PC-9 (cell line): ENCODE measurements at places on chromosomes 12 and 14. TPM values are rescaled to one million over a fixed set of nuclear protein-coding genes. Genes with fewer than 3 reads are reported as not detected.

- no peak overlapping the region for H3K4me3 ChIP-seq
- H3K27ac ChIP-seq = no peak overlapping the region
- no peak for DNase-seq
- H3K27me3 ChIP-seq = no peaks in the 10 kb centered on the region
- H3K4me1 ChIP-seq = 0 out of 2 replicates have a peak, but pooled peaks cover 4% of the 10 kb centered on the region
Measured at GRCh38 chr12:10457760-10458159, 4.6 kb upstream of the KLRC1 start.

GRCh38 chr12:61504396-61505080, 755.7 kb upstream of the USP15 start:
- H3K4me1 ChIP-seq = no peaks in the 10 kb centered on the region
- H3K27ac ChIP-seq = no peak overlapping the region
- H3K4me3 ChIP-seq = no peak overlapping the region
- H3K27me3 ChIP-seq = no peaks in the 10 kb centered on the region
- DNase-seq = no peak
- no peaks in the 10 kb centered on the region for H3K36me3 ChIP-seq

- no peak for DNase-seq
- H3K27ac ChIP-seq = no peak overlapping the region
- H3K36me3 ChIP-seq = no peaks in the 10 kb centered on the region
- H3K4me1 ChIP-seq = no peaks in the 10 kb centered on the region
- no peak overlapping the region for H3K4me3 ChIP-seq
Measured at GRCh38 chr14:34164162-34164864, 213.4 kb upstream of the EGLN3 start.

DNA sequence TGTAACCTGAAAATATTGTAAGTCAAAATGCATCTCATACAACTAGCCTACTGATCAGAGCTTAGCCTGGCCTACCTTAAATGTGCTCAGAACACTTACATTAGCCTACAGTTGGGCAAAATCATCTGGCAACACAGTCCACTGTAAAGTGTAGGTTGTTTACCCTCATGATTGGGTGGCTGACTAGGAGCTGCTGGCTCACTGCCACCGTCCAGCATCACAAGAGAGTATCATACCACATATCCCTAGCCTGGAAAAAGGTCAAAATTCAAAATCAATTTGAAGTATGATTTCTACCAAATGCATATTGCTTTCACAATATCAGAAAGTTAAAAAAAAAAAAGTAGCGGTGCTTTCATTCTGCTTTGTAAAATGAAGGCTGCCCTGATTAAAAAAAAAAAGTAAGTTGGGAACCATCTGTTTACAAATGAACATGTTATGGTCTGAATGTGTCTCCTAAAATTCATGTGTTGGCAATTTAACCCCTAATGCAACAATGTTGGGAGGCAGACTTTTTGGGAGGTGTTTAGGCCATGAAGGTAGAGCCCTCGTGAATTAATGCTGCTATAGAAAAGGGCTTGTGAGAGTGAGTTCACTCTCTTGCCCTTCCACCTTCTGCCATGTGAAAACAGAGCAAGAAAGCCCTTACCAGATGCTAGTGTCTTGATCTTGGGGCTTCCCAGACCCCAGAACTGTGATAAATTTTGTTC, 211.8 kb downstream of the PPM1H start:
- no peaks in the 10 kb centered on the region for H3K27me3 ChIP-seq
- H3K27ac ChIP-seq = peak overlapping the region; percentile 99
- 0 out of 2 replicates have a peak, but pooled peaks cover 10% of the 10 kb centered on the region for H3K36me3 ChIP-seq
- peaks cover 69% of the 10 kb centered on the region for H3K4me1 ChIP-seq

GRCh38 chr12:69840727-69841126, 15.7 kb downstream of the MYRFL start:
- H3K27ac ChIP-seq = no peak overlapping the region
- no peak overlapping the region for H3K4me3 ChIP-seq
- H3K27me3 ChIP-seq = no peaks in the 10 kb centered on the region
- DNase-seq = no peak
- H3K4me1 ChIP-seq = no peaks in the 10 kb centered on the region

DNA sequence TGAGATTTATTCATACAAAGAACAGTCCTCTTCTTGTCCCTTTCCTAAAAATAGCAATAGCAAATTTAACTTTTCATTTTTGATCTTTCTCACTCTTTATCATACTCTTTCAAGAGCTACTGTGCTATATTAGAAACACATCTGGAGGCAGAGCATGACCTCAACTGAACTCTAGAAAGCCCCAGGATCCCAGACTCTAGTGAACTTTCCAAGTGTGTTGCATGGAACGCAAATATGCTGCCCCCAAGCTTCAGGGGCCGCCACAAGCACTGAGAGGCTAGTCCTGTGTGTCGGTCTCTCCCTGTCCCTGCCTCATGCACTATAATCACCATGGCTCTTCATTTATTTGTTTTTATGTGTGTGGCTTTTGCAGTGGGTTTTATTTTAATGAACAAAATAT, 38.7 kb upstream of the ZNF641 start:
- H3K4me3 ChIP-seq = no peak overlapping the region
- no peak overlapping the region for H3K27ac ChIP-seq
- H3K4me1 ChIP-seq = no peaks in the 10 kb centered on the region
- H3K36me3 ChIP-seq = no peaks in the 10 kb centered on the region
- no peak for DNase-seq
- peaks cover 55% of the 10 kb centered on the region for H3K27me3 ChIP-seq

GRCh38 chr14:54050759-54051158, 94.1 kb upstream of the BMP4 start:
- no peaks in the 10 kb centered on the region; the same call in 1 of the 2 replicates for H3K4me1 ChIP-seq
- H3K4me3 ChIP-seq = no peak overlapping the region
- no peak overlapping the region for H3K27ac ChIP-seq
- DNase-seq = no peak

- H3K36me3 ChIP-seq = no peaks in the 10 kb centered on the region
- H3K4me3 ChIP-seq = no peak overlapping the region
- H3K4me1 ChIP-seq = no peaks in the 10 kb centered on the region
- H3K27me3 ChIP-seq = peaks cover 59% of the 10 kb centered on the region
- H3K27ac ChIP-seq = no peak overlapping the region
- DNase-seq = no peak
Measured at GRCh38 chr12:132170637-132171292, 26.5 kb downstream of the NOC4L start.

DNA sequence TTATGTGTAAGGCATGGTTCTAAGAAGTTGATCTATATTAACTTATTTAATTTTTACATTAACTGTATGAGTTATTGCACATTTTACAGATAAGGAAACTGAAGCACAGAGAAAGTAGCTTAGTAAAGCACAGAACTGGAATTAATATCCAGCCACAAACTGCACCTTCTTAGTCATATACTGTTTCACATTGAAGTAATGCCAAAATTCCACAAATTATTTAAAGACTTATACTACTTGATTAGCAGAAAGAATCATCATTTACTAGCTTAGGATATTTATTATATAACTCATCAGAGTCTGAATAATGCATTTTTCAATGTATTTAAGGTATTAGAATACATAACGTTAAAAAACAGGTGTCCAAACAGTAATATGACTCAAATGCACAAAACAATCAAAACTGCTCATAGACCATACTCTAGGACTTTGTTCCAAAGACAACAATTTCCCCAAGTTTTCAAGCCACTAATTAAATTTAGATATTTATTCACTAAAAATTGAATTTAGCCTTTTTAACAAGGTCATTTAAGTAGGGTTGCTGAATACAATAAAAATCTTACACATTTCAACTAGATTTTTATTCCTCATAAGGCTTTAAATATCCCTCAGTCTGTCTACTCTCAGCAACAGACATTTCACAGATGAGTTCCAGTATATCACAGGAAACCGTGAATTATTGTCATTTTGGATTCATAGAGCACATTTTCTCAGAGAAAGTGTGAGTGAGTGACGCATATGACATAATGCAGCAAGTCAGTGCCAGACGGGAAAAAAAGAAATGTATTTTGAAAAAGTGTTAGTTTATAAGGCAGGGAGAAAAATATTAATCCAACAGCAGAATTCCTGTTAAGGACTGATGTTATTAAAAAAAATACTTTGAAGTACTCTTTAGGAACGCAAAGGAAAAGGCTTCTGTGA, 782.5 kb downstream of the TMTC2 start:
- H3K4me3 ChIP-seq = no peak overlapping the region
- H3K4me1 ChIP-seq = no peaks in the 10 kb centered on the region
- H3K36me3 ChIP-seq = no peaks in the 10 kb centered on the region
- no peaks in the 10 kb centered on the region for H3K27me3 ChIP-seq
- DNase-seq = no peak

- H3K27me3 ChIP-seq = peaks cover 8% of the 10 kb centered on the region; the same call in 1 of the 2 replicates
- no peak overlapping the region for H3K27ac ChIP-seq
- H3K4me3 ChIP-seq = peak overlapping the region; percentile 28; the same call in 1 of the 2 replicates
Measured at GRCh38 chr12:8609061-8609570, 3.5 kb downstream of the AICDA start.

DNA sequence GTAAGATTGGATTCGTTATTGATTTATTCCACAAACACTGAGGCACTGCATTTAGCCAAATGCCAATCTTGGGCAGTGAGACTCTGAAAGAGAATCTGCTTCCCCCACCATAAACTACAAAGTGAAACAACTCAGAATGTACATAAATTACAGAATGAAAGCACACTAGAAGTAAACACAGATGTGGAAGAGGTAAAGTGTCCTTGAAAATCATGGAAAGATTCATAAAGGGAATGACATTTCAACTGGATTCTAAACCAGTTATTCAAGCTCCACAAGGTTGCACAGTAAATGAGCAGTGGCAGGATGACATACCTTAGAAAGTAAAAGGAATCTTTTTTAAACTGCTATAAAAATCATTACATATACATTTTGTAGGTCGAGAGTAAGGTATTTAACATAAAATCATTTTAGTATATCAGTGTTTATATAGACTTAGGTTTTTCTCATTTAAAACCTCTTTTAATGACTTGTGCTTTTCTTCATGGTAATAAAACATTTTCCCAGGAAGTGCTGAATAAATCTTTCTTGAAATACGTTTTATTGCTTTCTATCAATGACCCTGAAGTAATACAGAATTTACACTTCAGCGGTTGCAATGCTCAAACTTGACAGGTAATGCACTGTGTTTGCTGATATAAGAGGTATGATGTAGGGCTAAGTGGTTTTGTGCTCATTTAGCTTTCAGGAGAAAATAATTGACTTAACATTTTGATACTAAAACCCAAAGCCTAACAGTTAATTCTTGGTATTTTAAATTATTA, 270.6 kb downstream of the NAV3 start:
- H3K4me3 ChIP-seq = peak overlapping the region; percentile 16
- peaks cover 23% of the 10 kb centered on the region for H3K4me1 ChIP-seq
- H3K27ac ChIP-seq = peak overlapping the region; percentile 18; the same call in 1 of the 2 replicates
- H3K36me3 ChIP-seq = no peaks in the 10 kb centered on the region
- no peak for DNase-seq

DNA sequence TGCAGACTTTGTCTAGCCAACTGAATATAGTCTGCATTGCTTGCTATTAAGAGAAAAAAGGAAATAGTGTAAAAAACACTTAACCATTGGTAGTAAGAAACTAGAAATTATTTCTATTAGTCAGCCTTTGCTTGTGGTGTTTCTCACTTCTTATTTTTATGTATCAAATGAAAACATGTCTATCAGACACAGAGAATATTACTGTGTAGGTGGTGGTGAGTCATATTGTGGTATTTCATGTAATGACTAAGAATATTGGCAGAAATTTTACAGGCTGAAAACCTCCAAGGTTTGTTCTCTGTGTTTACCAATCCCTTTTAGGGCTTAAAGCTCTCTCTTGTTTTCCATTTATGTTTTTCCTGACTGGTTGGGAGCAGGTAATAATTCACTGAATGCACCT, 87.2 kb downstream of the DAAM1 start:
- no peak overlapping the region for H3K4me3 ChIP-seq
- H3K27ac ChIP-seq = peak overlapping the region; percentile 73
- H3K4me1 ChIP-seq = peaks cover 59% of the 10 kb centered on the region
- no peaks in the 10 kb centered on the region for H3K27me3 ChIP-seq
- DNase-seq = no peak

- H3K4me3 ChIP-seq = no peak overlapping the region
- no peak overlapping the region for H3K27ac ChIP-seq
- H3K4me1 ChIP-seq = peaks cover 5% of the 10 kb centered on the region; the same call in 1 of the 2 replicates
- no peak for DNase-seq
- no peaks in the 10 kb centered on the region for H3K36me3 ChIP-seq
Measured at GRCh38 chr12:96514328-96514727, 25.0 kb downstream of the CFAP54 start.

GRCh38 chr12:89353823-89354611, 1.7 kb upstream of the DUSP6 start:
- H3K4me1 ChIP-seq = peaks cover 27% of the 10 kb centered on the region
- H3K36me3 ChIP-seq = peaks cover 18% of the 10 kb centered on the region
- peak; percentile 67 for DNase-seq
- H3K27me3 ChIP-seq = no peaks in the 10 kb centered on the region

DNA sequence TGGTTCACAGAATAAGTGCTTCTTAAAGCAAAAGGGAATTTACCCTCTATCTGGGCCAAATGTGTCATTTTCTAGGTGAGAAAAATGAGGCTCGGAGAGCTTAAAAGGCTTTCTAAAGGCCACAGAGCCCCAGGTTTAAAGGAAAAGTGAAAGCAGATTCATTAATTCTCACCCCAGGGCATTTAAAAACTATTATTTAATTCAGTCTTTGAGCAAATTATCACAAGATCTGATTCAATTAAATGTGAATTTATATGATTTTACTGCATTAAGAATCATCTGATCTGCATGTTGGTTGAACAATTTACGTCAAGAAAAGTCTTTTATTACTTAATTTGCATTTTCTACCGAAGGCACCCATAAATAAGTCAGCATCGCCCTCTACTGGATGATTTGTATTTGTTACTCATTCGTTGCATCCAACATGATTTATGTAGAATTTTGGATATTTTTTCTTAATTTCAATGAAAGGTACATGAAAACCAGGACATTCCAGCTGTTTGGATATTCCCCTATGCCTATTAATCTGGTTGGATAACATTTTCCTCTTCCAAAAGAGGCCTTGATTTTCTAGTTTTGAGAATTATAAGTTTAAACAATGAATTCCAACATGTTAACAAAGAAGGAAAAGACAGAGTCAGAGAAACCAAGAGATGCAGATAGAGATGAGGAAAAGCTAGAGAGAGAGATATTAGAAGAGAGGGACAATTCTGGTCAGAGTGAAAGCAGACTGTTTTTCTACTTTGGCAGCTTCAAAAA, 19.1 kb upstream of the DHRS7 start:
- DNase-seq = peak; percentile 61
- no peaks in the 10 kb centered on the region for H3K27me3 ChIP-seq
- H3K27ac ChIP-seq = 0 out of 2 replicates have a peak overlapping the region, but pooled peaks have one; percentile 6
- H3K4me1 ChIP-seq = peaks cover 10% of the 10 kb centered on the region; the same call in 1 of the 2 replicates
- peak overlapping the region; percentile 55 for H3K4me3 ChIP-seq

GRCh38 chr12:27143256-27144069, 61.1 kb upstream of the C12orf71 start:
- H3K4me3 ChIP-seq = no peak overlapping the region
- H3K27me3 ChIP-seq = no peaks in the 10 kb centered on the region
- DNase-seq = no peak
- no peak overlapping the region for H3K27ac ChIP-seq
- no peaks in the 10 kb centered on the region for H3K4me1 ChIP-seq
- H3K36me3 ChIP-seq = no peaks in the 10 kb centered on the region

- H3K4me3 ChIP-seq = no peak overlapping the region
- peaks cover 6% of the 10 kb centered on the region for H3K27me3 ChIP-seq
- H3K27ac ChIP-seq = no peak overlapping the region
- no peaks in the 10 kb centered on the region for H3K4me1 ChIP-seq
Measured at GRCh38 chr12:96874211-96874610, 32.8 kb upstream of the NEDD1 start.

GRCh38 chr14:51691176-51691575, 39.5 kb downstream of the FRMD6 start:
- H3K4me1 ChIP-seq = no peaks in the 10 kb centered on the region
- H3K36me3 ChIP-seq = peaks cover 11% of the 10 kb centered on the region; the same call in 1 of the 2 replicates
- no peak overlapping the region for H3K4me3 ChIP-seq
- H3K27me3 ChIP-seq = no peaks in the 10 kb centered on the region
- DNase-seq = no peak
- H3K27ac ChIP-seq = no peak overlapping the region

The ATP23 gene
- 5.1 and 6.5 TPM in 2 replicates for total RNA-seq

The POU6F1 gene
- total RNA-seq = 5.3 and 7.0 TPM in 2 replicates

The RDH12 gene
- not detected in 2 replicates for total RNA-seq

The TXNRD1 gene
- 1,205 and 1,250 TPM in 2 replicates for total RNA-seq

The PMCH gene
- total RNA-seq = not detected in 2 replicates

The CIROP gene
- not detected in 2 replicates for total RNA-seq
